ENCODE measurements at places on chromosomes 3 and 15. TPM values are rescaled to one million over a fixed set of nuclear protein-coding genes. Genes with fewer than 3 reads are reported as not detected.

The ANKRD63 gene
- total RNA-seq = 0.54 TPM

The FEZF2 gene
- total RNA-seq = not detected

The RAB6B gene
- total RNA-seq = 2.4 TPM

The CADM2 gene
- 0.27 TPM for total RNA-seq

The ADIPOQ gene
- total RNA-seq = not detected

The GP5 gene
- not detected for total RNA-seq

The ADGRG7 gene
- not detected for total RNA-seq
